ENCODE measurements at places on chromosomes 5 and 9.

- DNase-seq, result no peak
Measured at GRCh38 chr5:171462928-171463861, 43.7 kb downstream of the FGF18 start.

DNA sequence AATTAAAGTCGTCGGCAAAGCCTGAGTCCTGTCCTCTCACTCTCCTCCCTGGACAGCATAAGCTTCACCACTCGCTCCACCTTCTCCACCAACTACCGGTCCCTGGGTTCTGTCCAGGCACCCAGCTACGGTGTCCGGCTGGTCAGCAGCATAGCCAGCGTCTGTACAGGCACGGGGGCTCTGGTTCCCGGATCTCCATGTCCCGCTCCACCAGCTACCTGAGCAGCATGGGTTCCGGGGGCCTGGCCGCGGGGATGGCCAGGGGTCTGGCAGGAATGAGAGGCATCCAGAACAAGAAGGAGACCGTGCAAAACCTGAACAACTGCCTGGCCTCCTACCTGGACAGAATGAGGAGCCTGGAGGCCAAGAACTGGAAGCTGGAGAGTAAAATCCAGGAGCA is 1.7 kb upstream of the XPA start:
- no peak for DNase-seq

DNA sequence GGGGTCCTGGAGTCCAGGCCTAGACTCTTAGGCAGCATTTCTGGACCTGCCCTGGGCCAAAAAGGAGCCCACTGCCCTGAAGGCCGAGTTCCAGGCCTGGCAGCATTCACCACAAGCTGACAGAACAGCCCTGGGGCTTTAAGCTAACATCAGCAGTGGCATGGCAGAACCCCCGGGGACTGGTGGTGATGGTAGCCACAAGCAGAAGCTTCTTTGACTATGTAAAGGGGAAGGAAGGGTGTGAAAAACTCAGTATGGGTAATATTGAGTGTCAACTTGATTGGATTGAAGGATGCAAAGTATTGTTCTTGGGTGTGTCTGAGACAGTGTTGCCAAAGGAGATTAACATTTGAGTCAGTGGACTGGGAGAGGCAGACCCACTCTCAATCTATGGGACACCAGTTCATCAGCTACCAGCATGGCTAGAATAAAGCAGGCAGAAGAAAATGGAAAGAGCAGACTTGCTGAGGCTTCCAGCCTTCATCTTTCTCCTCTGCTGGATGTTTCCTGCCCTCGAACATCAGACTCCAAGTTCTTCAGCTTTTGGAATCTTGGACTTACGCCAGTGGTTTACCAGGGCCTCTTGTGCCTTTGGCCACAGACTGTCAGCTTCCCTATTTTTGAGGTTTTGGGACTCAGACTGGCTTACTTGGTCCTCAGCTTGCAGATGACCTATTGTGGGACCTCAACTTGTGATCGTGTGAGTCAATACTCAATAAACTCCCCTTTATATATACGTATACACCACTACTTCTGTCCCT is 661.0 kb upstream of the C9orf72 start:
- no peak for DNase-seq

- DNase-seq, result no peak
Measured at GRCh38 chr5:181217803-181218062, 5.3 kb upstream of the TRIM41 start.

- no peak for DNase-seq
Measured at GRCh38 chr5:122183788-122184170, 54.4 kb downstream of the ZNF474 start.

DNA sequence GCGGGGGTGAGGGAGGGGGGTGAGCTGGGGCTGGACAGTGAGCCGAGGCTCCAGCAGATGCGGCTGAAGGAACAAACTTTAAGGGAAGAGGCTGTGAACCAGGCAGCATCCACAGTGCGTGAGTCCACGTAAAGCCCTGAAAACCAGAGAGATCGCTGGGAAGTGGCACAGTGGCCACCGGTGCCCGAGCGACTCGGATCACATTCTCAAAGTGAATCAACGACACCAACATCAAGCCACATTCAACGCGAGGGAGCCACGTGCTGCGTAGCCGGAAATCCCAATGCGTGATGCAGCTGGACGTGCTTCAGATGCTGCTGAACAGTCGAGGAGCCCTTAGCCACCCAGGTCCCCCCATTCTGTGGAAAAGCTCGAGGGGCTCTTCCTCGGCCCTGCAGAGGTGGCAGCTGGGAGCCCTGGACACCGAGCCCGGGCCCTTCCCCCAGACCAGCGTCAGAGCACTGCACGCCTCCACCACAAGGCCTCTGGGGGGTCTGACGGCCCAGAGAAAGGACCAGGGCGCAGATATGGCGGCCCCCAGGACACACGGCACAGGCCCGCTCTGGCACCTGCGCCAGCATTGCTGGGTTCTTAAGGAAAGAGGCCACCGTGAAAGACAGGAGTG is 53.7 kb upstream of the EXOC3 start:
- no peak for DNase-seq

DNA sequence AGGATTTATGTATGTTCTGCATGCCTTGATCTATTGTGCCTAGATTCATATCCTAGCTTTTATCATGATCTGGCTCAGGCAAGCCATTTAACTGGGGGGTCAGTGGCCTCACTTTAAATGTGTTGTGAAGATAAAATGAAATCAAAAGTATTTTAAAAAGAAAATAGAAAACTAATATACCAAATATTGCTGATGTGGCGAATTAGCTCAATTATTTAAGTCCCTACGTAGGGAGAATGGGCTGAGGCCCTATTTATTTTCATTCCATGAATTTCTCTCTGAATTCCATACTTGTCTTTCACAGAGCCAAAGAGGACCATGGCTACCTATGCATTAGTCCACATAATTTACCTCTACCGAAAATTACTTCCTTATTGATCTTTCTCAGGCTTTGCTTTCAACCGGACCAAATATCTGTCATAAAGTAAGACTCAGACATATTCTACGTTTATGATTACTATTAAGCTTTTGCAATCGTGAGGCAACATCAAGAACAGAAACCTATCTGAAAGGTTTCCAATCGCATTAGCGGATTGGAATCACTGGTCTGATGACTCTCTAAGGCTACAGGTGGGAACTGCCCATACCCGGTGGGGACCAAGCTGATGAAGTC is 1.7 kb downstream of the MBLAC2 start:
- DNase-seq, result no peak

DNA sequence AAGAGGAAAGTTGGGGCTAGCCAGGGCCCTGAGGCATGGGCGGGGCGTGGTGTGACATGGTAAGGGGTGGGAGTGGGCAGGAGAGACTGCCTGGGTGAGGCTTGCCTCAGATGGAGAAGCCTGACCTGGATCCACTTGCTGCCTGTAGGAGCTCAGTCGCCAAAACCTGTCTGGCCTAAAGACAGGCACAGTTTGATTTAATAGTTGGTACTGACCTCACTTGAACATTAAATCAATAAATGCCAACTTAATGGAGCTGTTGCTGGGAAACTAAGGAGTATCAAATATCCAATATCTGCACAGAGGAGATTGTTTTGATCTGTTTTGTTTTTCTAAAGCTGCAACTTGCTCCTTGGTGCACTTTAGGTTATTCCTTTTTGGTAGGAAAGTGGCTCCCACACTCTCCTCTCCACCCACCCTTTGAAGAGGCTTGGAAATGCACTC is 86.4 kb downstream of the RCL1 start:
- no peak for DNase-seq

- DNase-seq, result no peak
Measured at GRCh38 chr9:130639124-130639765, 25.1 kb upstream of the PRDM12 start.

- no peak for DNase-seq
Measured at GRCh38 chr5:109739741-109740728, 50.3 kb downstream of the MAN2A1 start.

- DNase-seq, result no peak
Measured at GRCh38 chr5:176410486-176411180, 5.7 kb downstream of the CLTB start.

- DNase-seq, result no peak
Measured at GRCh38 chr5:94707359-94707758, 88.9 kb downstream of the SLF1 start.

- DNase-seq, result no peak
Measured at GRCh38 chr5:139836469-139837208, 41.0 kb downstream of the PSD2 start.

DNA sequence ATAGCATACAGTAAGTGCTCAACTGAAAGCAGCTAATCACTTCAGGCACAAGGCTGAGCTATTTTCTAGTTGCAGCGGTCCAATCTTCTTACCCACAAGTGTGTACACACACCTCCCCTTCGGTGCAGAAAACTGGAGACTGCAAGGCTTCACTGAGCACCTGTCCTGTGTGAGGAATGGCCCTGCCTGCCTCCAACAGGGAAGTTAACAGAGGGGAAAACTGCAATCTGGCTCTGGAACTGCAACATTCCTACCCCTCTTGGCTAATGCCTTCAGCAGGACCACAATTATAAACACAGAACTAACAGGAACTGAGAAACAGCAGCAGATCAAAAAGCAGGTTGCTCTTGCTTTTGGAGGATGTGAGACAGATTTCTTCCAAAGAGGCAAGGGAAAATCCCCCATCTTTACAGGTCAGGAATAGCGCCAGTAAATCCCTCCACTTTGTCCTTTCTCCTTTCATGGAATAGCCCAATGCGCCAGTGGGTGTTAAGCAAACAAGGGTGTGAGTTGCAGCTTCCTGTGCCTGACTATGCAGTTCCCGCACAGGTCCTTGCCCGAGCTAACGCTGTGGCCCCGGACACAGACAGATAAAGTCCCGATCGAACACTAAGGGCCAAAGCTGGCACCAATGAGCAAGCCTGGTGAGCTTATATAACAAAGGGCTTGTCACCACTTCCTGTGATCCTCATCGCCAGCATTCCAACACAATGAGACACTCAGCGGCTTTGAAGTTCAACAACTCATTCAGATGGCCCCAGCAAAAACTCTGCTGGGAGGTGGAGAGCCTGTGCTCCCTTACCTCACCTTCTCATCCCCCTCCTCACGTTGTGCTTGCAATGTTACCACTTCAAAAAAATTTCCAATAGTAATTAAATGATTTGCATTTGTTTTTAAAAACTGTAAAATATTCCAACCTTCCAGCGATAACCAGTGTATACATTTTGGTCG is 21.5 kb downstream of the SHB start:
- peak; percentile 43 for DNase-seq

- DNase-seq, result no peak
Measured at GRCh38 chr5:12214267-12215015, 310.2 kb upstream of the CTNND2 start.

DNA sequence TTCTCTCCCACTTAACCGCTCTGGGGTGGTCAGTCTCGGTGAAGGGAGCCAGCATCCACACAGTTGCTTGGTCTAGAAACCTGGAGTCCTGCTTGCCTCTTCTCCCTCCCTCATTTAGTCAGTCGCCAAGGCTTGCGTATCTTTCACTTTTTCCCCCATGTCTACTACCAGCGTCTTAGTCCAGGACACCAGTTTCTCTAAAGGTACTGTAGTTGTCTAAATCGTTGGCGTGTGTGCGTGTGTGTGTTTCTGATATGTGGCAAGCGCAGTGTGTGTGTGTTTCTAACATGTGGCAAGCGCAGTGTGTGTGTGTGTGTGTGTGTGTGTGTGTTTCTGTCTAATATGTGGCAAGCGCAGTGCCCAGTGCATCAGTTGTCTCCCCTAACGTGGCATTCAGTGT is 641 bp downstream of the ATP6V1G1 start:
- no peak for DNase-seq

- no peak for DNase-seq
Measured at GRCh38 chr5:59905188-59905587, 11.7 kb upstream of the PDE4D start.

- DNase-seq, result no peak
Measured at GRCh38 chr9:91126761-91127445, 234.8 kb downstream of the AUH start.

GRCh38 chr5:14724633-14725032 is 60.1 kb downstream of the OTULIN start:
- no peak for DNase-seq

- no peak for DNase-seq
Measured at GRCh38 chr9:106069241-106069640, 374.9 kb downstream of the TMEM38B start.

DNA sequence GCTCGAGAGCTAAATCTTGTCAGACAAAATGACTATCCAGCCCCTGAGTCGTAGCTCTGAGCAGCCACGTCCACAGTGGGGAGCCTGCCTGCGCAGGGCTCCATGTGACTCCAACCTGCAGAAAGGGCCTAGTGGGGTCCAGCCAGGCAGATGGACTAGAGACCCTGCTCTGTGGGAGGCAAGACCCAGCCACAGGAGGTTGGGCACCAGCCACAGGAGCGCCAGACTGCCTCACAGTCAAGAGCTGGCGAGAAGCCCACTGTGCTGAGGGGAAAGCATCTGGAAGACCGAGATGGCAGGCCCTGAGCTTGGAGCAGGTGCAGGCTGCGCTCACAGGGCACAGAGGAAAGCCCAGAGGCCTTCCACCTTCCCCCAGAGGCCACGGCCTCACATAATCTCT is 61.4 kb downstream of the C5orf15 start:
- peak; percentile 12 for DNase-seq

DNA sequence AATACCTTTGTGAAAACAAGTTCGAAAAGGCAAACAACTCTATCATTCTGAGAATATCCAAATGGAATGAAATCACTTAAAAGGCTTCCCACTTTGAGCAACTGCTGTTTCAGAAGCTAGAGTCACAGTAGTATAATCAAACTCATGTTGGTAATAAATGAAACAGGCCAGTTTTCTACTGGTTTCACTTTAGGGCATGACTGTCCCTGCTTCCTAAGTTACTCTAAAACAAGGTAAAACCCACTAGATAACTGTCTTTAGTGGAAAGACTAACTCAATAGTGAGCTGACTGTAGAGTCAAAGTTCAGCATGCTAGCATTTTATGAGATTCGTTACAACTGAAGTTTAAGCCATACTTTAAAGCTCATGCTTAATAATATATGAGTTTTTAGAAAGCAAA is 6.0 kb downstream of the CDC26 start:
- no peak for DNase-seq

GRCh38 chr5:92222449-92222848 is 839.3 kb upstream of the ARRDC3 start:
- no peak for DNase-seq

DNA sequence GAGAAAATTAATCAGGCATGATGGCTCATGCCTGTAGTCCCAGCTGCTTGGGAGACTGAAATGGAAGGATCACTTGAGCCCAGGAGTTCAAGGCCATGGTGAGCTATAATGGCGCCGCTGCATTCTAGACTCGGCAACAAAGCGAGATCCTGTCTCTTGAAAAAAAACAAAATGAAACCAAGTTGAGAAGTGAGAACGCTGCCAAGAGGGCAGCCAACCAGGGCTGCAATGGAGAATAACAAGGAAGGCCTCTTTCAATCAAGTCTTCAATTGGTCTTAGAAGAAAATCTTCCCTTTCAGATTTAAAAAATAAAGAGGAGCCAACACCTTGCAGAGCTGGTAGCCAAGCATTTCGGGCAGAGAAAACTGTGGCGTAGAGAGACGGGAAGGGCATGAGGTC is 14.7 kb downstream of the KIAA1958 start:
- no peak for DNase-seq

- DNase-seq, result no peak
Measured at GRCh38 chr9:127388856-127389238, 8.1 kb upstream of the SLC2A8 start.

All from nucleus accumbens (tissue), 56 donors.